Stimulated activated CD4-positive, alpha-beta T cell treated with anti-CD3 and anti-CD28 coated beads, Interleukin-4, amount 100 ng/mL, for 24 hours (primary cell): ENCODE measurements at places on chromosomes 16 and 17.

- no peak for DNase-seq
Observed at GRCh38 chr17:54307351-54307750, 484.6 kb downstream of the KIF2B start.

DNA sequence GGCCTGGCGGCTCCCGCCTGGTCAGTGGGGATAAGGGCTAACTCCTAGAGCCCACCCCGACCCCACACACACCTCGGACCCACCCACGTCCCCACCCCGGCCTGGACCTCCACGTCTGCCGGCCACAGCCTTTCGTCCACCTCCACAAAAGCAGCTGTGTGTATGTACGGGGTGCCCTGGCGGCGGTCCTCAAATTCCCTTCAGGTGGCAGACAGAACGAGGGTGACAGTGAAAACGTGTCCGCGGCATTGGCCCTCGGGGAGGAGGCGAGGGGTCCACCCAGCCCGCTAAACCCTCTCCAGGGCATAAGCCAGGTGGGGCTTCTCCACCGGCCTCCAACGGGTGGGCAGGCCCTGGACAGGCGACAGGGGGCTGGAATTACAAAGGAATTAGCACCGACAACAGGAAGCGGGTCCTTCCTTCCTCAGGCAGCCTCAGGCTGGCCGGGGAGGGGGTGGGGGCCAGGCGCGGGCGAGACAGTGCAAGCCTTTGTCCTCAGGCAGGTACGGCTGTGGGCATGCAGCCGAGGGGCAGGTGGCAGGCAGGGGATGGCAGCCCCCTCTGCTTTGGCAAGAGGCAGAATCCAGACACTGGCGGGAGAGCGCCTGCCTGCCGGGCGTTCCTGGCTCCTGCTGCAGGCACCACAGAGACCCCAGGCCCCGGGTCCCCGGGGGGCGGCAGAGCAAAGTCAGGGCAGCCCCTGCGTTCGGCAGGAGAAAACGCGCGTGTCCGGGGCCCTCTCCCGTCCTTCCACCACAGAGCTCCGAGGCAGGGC lies 12.3 kb upstream of the PITPNA start:
- no peak for DNase-seq

DNA sequence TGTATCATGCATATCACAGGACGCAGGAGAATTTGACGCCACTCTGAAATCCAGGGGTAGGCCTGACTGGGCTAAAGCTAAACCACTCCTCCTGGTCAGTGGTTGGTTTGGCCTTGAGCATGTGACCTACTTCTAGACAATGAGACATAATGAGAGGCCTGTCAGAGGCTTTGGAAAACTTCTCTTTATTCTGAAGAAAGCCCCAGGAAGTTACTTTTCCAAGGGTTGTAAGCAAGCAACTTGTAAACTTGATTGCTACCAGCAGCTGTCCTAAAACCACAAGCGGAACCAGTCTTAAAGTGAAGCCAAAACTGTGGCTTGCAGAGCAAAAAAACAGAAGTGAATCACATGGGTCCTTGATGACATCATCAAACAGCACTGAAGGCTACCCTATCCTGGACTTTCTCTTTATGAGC lies 138.2 kb upstream of the COX10 start:
- DNase-seq, result no peak

DNA sequence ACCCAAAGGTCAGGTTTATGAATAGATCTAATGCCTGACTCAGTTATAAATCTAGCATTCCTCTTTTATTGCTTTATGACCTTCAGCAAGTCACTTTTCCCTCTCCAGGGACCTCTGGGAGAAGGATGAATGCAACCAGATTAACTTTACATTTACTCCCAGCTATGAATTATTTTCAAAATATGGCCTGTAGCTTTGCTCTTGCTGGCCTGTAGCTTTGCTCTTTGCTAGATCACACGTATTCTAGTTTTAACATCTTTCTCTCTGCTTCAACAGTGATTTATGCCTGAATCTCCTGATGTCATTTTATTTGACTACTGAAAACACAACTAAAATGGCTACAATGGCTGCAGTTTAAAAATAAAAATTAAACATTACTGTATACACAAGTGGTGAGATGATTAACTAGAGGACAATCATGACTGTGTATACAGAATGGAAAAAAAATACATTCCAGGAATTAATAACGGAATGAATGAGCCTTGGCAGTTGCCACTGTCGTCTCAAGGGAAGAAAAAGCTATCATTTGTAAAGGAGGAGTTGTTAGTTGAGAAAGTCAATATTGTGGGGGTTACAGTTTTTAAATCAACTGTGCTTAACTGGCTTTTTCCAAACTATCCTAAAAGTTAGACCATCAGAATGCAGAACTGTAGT lies 434.5 kb upstream of the GOT2 start:
- no peak for DNase-seq

GRCh38 chr16:58709333-58709732 lies 24.8 kb upstream of the SLC38A7 start:
- DNase-seq, result no peak

GRCh38 chr16:57893559-57894389 lies 77.2 kb downstream of the CNGB1 start:
- no peak for DNase-seq

- DNase-seq, result no peak
Observed at GRCh38 chr17:74745548-74746177, 2.8 kb upstream of the NHERF1 start.

DNA sequence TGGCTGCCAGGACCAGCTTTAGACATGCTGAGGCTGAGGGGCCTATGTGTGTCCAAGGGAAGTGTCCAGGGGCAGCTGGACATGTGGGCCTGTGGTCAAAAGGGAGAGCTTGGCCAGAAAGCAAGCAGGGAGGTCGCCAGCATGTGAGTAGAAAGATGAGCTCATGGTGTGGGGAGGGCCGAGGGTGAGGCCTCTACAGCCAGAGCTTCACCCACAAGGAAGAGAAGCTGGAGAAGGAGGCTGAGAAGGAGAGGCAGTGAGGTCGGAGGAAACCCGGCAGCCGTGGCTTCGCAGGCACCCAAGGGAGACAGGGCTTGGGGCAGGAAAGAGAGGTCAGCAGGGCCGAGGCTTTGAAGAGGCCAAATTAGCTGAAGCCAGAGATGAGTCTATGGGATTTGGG lies 4.0 kb upstream of the HSD11B2 start:
- no peak for DNase-seq

- DNase-seq, result no peak
Observed at GRCh38 chr17:78039581-78039980, 81.1 kb downstream of the TNRC6C start.

DNA sequence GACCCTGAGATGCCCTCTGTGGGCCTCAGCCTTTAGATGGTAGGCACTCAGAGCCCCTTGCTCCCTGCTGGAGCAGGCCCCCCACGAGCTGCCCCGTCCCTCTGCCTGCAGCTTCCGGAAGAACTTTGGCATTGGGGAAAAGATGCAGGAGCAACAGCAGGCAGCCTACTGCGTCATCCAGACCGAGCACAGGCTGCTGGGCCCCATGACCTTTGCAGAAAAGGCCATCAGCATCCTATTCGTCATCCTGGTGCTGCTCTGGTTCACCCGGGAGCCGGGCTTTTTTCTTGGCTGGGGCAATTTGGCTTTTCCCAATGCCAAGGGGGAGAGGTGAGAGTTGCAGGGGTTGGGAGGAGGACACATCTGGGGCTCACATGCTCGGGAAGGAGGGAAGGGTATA lies 12.7 kb upstream of the FOXN1 start:
- DNase-seq, result no peak

GRCh38 chr17:72388765-72389473 lies 268.1 kb downstream of the SOX9 start:
- no peak for DNase-seq

GRCh38 chr17:59503500-59503899 lies 61.9 kb upstream of the DHX40 start:
- DNase-seq, result no peak

DNA sequence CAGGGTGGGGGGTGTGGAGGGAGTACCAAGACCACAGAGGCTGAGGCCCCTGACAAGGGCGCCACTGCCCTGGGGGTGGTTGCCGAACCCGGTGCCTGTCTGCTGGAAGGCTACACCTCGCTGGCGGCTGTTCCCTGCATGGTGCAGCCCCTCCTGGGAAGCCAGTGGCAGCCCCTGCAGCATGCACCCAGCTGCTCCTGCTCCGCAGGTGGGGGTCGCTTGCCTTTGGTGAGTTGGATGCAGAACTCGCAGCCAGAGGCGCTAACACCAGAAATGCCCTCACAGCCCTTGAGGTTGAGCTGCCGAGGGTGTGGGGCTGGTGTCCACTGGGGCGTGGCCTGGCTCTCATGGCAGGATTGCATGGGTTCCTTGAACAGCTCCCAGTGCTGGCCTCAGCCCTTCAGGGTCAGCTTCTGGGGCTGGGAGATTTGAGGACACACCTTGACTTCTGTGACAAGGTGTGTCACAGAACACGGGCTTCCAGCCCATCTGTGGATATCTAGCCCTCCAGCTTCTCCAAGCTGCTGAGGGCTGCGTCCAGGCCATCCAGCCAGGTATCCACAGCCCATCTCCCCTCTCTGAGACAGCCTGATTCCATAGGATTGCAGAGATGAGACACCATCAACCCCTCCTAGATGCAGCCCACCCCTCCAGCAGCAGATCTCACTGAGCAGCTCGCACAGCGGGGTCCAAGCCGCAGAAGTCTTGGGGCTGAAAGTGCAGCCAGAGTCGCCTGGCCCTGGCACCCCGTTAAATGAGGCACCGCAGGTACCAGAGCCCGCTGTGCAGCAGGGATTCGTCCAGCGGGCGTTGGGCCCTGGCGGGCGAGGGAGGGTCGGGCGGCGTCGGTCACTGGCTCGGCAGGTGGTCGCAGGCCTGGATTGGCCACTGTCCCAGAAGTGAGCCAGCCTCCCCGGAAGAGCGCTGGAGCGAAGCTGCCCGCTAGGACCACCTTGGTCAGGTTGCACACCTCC lies 586.3 kb downstream of the KCNJ18 start:
- no peak for DNase-seq

- DNase-seq, result no peak
Observed at GRCh38 chr16:25081702-25082101, 29.8 kb upstream of the LCMT1 start.

DNA sequence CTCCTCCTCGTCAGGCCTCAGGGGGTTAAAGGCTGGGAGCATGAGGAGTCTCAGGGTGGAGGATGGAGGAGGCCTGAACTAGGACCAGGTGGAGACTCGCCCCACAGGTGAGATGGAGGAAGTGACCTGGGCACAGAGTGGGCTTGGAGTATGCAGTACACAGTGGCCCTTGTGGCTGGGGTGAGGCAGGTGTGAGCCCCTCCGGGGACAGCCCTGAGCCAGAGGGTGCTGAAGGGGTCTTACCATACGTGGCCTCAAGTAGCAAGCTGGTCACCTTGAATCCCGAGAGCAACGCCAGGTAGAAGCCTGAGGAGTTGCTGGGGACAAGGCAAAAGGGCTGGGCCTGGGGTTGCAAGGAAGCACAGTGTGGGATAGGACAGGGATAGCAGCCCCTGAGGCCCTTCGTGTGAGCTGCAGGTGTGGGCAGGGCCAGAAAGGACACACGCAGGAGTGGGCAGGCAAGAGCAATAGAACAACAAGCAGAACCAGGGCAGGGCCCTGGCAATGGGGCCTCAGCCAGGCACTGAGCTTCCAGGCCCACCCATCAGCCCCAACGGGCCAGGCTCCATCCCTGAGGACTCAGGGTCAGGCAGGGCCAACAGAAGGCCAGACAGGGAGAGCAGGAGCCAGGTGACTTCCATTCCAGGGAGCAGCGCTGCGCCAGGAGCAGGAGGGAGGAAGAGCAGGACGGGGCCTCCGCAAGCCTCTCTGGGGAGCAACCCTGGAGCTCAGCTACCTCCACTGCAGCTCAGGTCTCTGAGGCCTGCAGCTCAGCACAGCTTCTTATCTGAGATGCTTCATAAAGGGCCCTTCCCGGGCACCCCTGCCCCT lies 64.2 kb upstream of the TNRC6C start:
- no peak for DNase-seq

DNA sequence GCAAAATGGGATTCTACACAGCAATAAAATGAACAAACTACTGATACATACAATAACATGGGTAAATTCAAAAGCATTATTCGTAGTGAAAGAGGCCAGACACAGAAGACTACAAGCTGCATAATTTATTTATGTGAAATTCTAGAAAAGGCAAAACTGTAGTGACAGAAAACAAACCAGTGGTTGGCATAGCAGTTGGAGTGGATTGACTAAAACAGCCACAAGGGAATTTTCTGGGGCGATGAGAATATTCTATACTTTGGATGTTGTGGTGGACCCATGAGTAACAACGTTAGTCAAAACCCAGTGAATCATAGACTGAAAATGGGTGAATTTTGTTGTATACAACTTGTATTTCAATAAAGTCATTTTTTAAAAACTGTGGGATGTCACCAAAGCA lies 63.2 kb upstream of the RPL38 start:
- DNase-seq, result no peak
